ENCODE measurements at places on chromosomes 11 and 22.
A peak's percentile ranks its signal among the peaks of the same experiment; 100 is the strongest.

DNA sequence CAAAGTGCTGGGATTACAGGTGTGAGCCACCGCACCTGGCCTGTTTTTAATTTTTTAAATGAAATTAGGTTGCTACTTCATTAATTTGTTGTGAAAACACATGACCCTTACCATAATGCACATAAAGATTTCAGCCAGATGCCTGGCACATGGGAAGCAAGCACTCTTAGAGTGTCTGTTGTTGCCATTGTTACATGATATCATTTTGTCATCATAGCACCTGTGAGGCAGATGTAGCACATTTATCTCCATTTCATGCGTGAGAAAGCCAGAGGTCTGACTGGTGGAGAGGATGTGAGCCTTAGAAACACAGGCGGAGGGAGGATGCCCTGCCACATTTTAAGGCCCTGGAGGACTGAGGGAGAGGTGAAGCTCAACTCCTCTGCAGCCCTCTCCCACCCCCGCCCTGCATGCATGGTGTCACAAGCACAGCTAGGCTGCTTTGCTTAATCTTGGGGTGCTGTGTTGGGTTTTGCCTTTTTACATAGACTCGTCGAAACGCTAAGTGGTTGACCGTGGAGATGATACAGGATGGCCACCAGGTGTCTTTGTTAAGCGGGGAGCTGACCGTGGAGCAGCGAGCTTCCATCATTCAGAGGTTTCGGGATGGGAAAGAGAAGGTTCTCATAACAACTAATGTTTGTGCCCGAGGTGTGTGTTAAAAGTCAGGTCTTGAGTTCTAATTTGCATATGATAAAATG, 14.0 kb downstream of the DDX25 start:
- no peak for DNase-seq

DNA sequence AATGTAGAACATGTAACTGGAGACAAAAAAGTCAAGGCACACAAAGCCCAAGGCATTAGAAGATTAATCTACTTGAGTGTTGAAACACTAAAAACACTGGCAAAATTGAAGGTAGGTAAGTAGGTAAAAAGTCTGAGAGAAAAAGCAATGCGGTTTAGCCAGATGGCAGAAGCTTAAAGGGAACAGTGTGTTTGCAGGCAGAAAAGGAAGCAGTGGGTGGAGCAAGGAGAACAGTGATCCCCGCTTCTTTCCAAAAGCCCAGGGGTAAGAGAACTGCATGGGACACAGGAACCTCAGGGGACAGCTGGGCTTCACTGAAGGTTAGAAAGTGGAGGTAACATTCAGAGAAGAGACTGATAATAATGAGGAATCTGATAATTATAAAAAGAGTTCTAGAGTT, 16.0 kb downstream of the MRE11 start:
- DNase-seq: no peak

DNA sequence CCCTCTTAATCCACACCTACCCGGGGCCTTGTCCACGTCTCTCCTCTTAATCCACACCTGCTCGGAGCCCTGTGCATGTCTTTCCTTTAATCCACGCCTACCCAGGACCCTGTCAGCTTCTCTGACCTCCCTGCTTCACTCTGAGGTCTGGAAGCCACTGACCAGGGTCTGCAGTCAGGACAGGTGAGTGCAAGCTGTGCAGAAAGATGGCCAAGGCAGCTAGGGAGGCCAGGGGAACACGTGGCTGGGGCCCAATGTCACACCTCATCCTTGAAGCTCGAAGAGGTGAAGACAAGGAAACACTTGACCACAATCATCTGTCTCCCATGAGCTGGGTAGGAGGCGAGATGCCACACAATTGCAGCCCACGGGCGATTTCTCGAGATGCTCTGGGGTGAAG, 1516.9 kb downstream of the BRD1 start:
- no peak for DNase-seq

- DNase-seq: no peak
These were observed 38.3 kb downstream of the PC start for GRCh38 chr11:66919923-66920322.

GRCh38 chr22:19522190-19522880, 1.9 kb downstream of the CLDN5 start:
- DNase-seq: no peak

DNA sequence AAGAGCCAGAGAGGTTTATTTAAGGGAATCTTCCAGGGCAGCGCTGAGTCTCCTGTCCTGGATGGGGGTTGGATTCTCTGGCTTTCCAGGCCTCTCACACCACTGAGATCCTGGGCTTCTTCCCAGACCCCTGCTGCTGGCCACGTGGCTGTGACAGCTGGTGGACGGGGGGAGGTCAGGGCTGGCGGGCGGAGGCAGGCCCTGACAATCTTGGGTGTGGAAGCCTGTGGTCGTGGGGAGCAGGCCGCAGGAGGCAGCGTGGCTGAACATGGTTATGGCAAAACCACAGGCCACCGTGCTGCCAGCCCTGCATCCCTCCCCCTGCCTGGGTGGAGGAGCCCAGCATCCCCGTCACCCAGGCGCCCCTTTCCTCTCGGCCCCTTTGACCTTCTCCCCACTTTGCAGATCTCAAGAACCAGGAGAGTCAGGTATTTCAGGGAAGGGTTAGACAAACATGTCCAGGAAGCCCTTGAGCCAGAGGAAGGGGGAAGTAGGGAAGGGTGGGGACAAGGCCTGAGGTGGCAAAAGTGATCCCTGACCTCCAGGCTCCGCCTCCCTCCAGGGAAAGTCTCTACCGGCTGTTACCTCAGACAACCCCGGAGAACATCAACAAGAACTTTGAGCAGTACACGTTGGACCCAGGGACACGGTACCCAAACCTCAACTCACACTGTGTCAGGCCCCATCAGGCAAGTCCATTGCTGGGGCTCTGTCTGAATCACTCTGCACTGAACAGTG, 111.8 kb downstream of the MICAL2 start:
- DNase-seq: no peak

DNA sequence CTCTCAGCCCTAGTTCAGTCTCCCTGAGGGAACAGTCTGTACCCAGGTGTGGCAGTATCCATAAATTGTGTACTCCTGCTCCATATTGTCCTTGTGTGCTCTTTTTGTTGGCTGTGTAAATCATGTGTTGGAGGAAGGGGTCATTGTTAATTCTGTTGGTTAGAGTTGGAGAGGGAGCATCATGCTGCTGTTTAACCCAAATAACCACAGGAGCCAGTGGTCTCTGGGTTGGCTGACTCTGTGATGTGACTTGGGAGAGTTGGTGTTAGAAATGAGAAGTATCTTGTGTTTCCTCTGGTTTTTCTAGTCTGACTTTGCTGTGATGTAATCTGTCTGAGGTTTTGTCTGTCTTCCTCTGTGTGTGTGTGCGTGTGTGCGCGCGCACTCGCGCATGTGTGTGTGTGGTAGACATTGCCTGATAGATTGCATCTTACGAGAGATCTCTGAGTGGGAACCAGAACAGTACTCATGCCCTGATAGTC, 30.5 kb downstream of the CTNND1 start:
- DNase-seq: peak; percentile 94

GRCh38 chr11:35016916-35017315, 100.5 kb downstream of the PDHX start:
- DNase-seq: no peak

- DNase-seq: no peak
These were observed 1.5 kb upstream of the ALDH3B1 start for GRCh38 chr11:68008381-68009337.

- DNase-seq: no peak
These were observed 1.6 kb downstream of the SLC22A24 start for GRCh38 chr11:63142459-63142858.

- no peak for DNase-seq
These were observed 604 bp upstream of the POLR3H start for GRCh38 chr22:41544671-41545476.

- DNase-seq: no peak
These were observed 25.8 kb upstream of the LUZP2 start for GRCh38 chr11:24471084-24471483.

- DNase-seq: no peak
These were observed 480.4 kb downstream of the SOX6 start for GRCh38 chr11:15875943-15876342.

DNA sequence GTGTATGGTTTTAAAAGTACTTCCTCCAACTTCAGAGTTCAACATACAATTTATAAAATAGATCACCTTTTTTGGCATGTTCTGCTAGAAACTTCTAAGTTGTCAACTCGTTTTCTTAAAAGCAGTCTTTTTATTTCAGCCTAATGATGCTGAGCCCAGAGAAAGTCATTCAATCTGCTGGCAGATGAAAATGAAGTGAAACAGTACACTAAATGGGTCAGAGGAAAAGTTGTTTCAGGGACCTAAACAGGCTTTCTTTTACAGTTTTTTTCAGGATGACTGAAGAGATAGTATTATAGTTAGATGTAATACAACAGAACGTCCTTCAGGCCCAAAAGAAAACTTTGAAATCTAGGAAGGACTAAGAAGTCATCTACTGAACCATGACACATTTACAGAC, 842.7 kb upstream of the CCDC90B start:
- DNase-seq: no peak

DNA sequence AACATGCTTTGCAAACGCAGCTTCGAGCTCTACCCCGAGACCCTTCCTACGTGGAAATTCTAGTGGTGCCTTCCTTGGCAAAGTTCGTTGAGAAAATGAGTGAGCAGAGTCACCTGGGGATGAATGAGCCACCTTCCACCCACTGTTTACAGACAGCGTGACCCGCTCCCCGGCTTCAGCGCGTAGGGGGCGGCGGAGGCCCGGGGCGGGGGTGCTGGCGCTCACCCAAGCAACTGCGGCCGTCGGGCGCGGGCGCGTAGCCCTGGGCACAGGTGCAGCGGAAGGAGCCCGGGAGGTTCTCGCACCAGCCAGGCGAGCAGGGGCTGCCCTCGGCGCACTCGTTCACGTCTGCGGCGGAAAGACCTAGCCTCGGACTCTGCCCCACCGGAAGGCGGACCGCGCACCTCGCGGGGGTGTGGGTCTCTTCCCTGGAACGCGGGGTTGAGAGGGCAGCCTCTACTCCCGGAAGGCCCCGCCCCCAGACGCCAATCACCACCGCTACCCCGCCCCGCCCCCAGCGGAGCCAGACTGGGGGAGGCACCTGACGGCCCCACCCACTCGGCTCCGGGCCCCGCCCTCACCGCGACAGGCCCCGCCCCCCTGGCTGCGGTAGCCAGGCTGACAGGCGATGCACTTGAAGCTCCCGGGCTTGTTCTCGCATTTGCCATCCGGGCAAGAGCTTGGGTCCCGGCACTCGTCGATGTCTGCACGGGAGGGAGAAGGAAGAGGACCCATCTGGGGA, 11.8 kb downstream of the LTBP3 start:
- DNase-seq: peak; percentile 98

DNA sequence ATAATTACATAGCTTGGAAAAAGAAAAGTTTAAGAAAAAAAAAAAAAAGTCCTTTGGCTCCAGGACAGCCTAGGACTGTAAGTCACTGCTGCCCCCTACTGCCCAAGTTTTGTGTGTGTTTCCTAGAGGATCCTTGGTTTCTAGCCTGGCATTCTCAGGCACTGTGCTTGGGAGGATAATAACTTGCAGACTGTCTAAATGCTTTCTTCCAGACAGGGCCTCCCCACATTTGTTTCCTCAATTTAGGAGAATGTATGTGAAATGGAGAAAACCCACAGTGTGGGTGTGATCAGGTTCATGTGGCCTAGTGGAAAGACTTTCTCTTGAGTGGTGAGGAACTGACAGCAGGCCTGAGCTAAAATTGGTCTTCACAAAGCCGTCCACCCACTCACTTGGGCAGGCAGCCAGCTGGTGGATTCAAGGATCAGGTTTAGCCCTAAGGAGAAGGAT, 191.0 kb downstream of the NAV2 start:
- DNase-seq: peak; percentile 31

DNA sequence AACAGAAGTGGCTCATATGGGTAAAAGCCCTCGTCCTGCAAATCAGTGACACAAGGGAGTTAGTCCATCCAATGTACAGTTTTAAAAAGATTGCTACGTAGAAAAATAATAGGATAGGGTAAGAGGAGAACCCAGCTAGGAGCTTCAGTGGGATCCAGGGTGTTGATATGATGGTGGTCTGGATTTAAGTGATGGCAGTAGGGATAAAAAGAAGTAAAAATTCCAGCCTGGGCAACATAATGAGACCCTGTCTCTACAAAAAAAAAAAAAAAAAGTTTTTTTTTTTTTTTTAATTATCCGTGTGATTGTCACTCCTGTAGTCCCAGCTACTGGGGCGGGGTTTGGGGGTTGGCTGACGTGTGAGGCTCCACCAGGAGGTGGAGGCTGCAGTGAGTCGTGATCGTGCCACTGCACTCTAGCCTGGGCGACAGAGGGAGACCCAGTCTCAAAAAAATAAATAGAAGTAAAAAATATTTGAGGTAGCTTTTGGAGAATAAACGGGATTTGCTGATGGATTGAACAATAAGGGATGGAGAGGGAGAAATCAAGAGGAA, 7.0 kb upstream of the L3MBTL2 start:
- peak; percentile 48 for DNase-seq

- DNase-seq: no peak
These were observed 18.4 kb downstream of the MAFF start for GRCh38 chr22:38220163-38220562.

GRCh38 chr11:64305691-64306562, 603 bp downstream of the ESRRA start:
- peak; percentile 79 for DNase-seq

DNA sequence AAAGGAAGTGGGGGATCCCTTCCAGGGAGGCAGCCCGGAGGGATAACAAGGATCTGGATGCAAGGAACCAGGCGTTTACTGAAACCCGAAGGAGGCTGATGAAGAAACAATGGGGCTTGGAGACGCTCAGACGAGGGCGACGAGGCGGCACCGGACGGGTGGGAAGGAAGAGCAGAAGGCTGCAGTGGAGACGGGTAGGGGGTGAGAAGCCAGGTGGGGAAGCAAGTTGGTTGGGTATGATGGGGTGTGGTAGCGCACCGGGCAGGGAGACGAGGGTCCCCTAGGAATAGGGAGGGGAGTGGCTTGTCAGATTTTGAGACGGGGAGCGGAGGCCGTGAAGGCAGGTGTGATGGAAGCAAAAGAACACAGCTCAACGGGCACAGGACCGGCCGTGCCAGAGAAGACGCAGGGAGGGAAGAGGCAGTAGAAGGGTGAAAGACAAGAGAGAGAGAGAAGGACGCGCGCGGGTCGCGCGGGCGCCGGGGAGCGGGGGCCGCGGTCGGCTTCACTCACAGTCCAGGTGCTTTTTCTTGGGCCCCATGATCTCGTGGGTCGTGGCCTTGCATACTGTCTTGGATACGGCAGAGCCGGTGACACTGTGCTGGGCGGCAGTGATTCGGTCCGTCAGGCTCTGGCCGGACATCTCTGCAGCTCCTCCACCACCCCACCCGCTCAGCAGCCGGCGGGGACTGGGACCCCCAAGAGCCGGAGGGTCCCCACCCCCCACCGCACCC, 579 bp downstream of the PICALM start:
- DNase-seq: no peak

- no peak for DNase-seq
These were observed 56.7 kb downstream of the SHISAL1 start for GRCh38 chr22:44256085-44256484.

DNA sequence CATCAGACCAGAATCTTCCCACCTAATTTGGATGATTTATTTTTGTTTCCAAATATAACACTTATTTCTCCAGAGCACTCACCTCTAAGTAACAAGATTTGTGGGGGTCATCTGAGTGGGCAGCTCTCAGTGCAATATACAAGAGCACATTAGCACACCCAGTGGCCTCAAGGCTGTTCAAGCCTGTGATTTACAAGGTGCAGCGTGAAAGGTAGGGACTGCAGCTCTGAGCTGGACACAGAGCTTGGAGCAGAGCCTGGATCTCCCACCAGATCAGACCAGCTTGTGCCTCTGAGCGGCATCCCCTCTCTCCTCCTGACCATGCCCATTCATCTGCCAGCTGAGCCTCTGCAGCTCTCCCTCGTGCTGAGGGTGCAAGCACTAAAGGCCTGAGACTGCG, 323.3 kb upstream of the ZC3H12C start:
- DNase-seq: no peak

- DNase-seq: no peak
These were observed 134.3 kb upstream of the C11orf58 start for GRCh38 chr11:16603890-16604793.

GRCh38 chr11:16613512-16614381, 124.7 kb upstream of the C11orf58 start:
- peak; percentile 47 for DNase-seq

All from CD4-positive, alpha-beta T cell treated with Interleukin-1 beta for 1 hour (primary cell).